Stimulated activated CD8-positive, alpha-beta memory T cell treated with anti-CD3 and anti-CD28 coated beads, Interleukin-2, amount 100 ng/mL, for 1 hour (primary cell): ENCODE measurements at places on chromosomes 6 and 20.

DNA sequence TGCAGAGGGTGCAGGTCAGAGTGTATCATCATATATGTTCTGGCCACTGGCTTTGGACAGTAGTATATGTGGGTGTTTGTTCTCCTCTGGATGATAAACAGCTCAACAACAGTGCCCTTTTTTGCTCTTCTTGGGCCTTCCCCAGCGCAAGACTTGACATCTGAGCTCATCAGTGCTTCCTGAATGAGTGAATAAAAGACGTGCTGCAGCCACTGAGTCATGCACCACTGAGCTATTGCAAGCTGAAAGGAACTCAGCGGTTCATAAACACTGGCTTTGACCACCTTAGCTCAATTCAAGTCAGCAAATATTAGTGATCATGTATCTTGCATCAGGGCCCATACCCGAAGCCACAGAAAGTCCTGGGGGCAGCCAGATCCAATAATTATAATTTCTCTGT is 105.3 kb upstream of the KCNG1 start:
- DNase-seq, result no peak

DNA sequence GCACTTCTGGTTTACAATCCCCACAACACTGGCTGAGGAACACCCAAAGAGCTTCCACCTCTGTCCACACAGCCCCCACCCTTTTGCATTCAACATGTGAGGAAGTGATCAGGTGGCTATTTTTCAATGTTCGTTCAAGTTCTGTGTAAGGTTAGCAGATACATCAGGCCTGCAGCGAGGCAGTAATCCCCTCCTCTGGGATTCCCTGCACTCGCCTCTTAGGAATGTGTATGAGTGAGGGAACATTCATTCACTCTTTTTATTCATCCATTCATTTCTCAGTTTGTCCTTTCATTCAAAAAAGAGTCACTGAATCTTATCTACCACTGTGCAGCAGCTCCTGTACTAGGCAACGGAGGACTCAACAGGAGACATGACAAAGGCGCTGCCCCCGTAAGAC is 236.4 kb upstream of the PRDM1 start:
- no peak for DNase-seq

DNA sequence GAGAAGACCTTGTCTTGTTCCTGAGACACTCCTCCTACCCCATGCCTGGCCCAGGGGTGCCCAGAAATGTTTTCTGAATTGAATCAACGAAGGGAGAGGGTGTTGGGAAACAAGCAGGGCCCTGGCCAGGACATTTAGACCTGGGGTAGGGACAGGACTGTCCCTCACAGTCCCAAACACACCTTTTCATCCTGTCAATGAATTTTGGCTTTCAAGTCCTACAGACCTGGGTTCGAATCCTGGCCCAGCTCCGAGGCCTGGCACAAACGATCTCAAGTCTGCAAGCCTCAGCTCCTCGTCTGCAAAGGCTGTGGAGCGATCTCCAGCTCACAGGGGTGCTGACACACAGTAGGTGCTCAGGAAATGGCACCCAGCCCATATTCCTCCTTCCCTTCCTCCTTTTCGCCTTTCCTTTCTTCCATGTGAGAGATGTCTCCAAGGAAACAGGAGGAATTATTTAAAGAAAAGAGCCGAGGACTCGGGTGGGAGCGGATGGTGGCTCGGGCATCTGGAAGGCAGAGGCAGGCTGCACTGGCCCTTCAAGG is 7.3 kb upstream of the DLGAP4 start:
- no peak for DNase-seq

DNA sequence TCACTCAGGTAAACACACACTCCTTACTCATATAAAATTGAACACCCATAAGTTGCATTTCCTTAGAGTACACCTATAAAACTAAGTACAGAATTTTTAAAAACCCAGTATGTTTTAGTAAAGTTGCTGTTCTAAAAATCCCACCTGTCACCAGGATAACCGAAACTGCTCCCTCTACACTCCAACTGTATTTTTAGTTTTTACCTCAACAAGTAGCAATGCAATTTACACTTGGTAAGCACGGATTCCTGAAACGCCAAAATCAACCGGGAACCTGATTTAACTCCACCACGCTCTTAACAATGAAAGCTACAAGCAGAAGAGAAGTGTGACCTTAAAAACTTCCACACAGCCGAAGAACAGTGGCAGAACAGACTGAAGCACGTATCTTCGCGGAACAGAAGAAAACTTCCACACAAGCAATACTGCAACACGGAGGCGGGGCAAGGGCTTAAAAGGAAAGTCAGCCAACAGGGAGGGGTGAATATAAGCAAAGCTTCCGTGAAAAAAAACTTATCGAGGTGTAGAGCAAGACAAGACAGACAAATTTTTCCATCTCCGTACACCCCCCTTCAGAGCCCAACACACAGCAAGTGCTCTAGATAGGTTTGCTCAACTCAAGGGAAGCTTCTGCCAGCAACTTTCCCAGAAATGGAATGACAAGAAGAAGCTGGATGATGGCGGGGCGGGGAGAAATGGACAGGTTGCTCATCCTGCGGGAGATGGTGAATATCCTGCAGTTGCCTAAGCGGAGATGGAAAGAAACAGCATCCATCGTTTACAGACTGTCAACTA is 1.4 kb downstream of the STAU1 start:
- DNase-seq, result peak; percentile 44

DNA sequence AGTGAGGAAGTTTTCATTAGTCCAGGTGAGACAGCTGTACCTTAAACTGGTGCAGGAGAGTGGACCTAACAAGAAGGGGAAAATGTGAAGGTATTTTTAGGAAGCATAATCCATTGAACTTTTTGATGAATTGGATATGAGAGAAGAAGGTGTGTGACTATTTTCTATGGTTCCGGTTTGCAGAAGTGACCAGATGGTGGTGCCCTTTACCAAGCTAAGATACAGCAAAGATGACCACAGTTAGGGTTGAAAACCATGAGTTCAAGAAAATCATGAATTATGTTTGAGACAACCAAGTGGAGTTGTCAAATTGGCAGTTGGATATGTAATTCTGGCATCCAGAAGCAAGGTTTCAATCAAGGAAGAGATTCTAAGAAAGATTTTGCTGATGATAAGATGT is 61.9 kb upstream of the NRSN1 start:
- DNase-seq, result no peak

DNA sequence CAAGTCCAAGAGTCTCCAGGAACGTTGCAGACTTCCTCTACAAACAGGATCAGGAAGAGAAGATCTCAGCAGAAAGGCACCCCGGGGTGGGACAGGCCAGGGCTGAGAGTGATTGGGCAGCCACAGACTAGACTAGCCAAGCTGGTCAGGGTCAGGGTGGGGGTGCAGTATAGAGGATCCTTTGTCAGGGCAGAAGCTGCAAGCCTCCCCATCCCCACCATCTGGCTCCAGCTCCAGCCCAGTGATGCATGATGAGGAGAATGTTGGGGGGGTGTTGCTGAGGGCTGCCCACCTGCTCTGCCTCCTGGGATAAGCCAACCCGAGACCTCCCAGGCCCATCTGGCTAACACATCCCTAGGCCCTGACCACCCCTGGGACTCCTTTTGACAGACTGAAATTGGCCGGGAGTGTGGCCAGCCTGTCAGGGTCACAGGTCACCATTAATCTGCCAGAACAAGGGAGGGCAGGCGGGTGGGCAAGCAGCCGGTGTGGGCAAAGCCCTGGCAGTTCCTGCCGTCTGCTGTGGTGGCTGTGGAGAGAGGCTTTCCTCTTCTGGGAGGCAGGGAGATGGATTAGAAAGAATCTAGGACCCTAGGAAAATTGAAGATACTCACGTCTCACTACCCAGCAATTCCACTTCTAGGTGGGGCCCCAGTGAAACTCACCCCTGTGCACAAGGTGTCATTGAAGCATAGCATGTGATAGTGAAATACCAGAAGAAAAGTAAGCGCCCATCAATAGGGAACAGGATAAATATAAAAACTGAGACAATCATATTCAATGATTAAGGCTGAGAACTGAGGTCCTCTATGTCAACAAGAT is 22.1 kb upstream of the SNTA1 start:
- no peak for DNase-seq

GRCh38 chr20:2093159-2093781 is 8.4 kb upstream of the STK35 start:
- no peak for DNase-seq

DNA sequence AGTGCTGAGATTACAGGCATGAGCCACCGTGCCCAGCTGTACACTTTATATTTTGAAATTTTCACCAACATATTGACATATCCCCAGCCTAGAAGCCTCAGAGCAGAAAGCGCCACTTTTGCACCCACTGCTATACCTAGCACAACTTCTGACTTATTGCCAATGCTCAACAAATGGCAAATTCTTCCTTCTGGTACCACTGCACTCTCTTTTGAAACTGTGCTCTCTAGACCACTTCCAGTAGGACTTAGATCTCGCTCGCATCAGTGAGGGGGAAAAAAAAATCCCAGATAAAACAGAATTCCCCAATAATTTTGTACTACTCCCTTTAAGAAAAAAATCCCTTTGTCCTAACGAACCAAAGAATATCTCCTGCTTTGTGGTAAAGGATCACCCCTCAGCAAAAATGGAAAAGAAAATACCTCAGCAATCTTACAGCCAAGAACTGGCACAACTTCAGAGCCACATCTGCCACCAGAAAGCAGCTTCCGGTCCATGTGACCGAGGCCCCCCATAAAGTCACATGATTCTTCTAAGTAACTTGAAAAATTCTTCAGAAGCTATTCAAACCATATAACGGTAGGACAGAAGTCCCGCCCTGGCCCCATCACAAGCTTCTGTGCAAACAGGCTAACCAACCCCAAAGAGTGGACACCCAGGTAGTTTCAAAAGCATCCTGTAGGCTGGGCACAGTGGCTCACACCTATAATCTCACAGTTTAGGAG is 18.5 kb upstream of the IL17F start:
- DNase-seq, result no peak

- no peak for DNase-seq
These were observed 74.4 kb downstream of the SH3BGRL2 start for GRCh38 chr6:79705456-79705995.

- no peak for DNase-seq
These were observed 101.6 kb upstream of the CEP162 start for GRCh38 chr6:84329077-84329476.

GRCh38 chr6:29502181-29502580 is 14.4 kb upstream of the MAS1L start:
- no peak for DNase-seq

DNA sequence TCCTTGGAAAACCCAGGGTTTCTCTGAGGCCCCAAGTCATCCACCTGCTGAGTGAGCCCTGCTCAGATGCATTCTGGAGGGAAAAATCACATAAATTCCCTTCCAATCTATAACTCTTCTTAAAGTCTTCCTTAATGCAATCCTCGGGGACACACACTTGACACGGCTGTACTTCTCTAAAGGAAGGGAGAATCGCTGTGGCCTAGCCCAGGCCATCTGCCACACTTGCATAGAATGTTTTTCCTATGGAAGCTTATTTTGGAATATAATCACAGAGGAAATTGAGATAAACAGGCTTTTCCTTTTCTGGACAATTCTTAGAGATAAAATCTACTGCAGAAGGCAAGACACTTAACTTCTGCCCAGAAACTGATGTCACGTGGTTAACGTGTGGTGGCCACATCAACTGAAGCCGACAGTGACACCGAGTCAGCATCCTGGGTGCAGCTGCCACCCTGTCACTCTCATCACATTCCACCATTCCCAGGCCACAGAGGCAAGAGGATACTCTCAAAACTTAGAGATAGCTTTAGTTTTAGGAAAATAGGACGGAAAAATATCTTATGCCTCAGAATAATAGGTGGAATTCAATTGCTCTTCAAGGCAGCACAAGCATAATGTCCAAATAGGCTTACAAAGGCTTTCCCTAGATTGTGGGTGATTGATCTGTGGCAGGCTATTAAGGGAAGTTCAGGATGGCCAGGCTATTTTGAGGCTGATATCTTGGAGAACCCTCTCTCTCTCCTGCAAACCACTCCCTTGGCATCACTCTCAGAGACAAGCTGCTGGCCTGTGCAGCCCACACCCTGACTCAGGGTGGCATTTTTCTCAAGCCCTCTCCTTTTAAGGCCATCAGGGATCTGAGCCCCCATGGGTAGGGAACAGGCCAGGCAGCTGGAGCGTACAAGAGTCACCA is 29.6 kb downstream of the PSMB1 start:
- DNase-seq, result no peak

DNA sequence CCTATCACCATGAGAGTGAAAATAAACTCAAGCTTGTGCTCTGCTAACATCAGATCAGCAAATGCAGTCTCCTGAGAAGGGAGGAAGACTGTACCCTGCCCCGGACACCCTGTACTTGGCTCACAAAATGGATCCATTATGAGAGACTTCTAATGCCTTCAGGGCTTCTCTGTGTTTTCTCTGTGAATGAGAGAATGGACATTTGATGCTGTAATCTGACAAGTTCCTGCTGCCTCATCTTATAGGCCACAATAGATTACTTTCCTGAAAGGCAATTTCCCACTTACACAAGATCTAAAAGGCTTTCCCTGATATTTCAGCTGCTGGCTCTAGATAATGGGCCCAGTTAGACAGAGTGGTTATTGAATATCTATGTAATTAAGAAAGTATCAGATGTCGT is 117.2 kb downstream of the OTOR start:
- DNase-seq, result no peak

- DNase-seq, result no peak
These were observed 114.5 kb downstream of the TCP11 start for GRCh38 chr6:35026434-35027222.

- no peak for DNase-seq
These were observed 126.5 kb upstream of the HDGFL1 start for GRCh38 chr6:22442826-22443225.

DNA sequence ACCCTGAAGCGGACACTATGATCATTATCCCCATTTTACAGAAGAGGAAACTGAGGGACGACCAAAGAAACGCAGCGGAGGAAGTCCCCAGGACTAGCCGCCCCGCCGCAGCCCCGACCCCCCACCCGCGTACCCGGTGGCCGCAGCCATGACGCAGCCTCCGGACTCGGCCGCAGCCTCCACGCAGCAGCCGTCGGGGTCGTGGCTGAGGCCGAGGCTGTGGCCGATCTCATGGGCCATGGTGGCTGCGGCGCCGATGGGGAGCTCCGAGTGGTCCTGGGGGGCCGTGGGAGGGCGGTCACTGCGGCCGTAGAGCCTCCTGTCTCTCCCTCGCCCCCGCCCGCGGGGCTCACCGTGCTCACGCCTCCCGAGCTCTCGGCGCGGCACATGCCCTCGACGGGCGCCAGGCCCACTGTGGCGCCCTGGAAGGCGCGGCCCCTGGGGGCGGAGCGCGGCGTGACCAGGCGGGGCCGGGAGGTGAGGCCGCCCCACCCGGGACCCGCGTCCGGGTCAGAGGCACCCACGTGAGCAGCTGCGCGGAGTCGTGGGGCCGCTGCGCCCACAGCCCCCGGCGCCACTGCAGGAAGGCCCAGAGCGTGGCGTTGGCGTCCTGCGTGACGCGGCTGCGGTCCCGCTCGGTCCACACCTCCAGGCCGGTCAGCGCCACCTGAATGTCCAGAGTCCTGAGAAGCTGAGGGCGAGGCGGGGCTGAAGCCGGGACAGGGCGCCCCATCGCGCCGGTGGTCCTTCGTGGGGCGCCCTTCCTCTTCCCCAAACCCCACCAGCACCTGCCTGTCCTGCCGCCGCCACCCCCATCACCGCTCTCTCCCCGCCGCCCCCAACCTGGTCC is 8.4 kb downstream of the ADAM33 start:
- no peak for DNase-seq

- no peak for DNase-seq
These were observed 4.6 kb upstream of the TNFRSF6B start for GRCh38 chr20:63691711-63692435.
